ENCODE measurements at places on chromosomes 2 and 18.

DNA sequence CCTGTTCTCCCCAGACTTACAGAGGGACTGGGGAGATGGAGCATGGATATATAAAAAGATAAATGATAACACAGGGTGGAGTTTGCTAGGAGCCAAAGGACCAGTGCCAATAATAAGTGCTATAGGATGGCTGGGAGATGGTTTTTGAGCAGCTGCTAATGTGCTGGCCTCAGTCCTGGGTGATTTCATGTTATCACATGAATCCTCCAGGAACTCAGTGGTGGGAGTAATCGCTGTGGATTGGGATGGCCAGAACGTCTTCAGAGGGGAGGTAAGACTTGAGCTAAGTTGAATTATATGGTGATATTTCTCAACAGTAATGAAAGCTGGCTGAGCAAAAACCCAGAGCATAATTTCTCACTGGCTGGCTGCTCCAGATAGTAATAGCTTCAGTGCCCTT is 441.4 kb downstream of the SLC4A3 start:
- no peak for DNase-seq

DNA sequence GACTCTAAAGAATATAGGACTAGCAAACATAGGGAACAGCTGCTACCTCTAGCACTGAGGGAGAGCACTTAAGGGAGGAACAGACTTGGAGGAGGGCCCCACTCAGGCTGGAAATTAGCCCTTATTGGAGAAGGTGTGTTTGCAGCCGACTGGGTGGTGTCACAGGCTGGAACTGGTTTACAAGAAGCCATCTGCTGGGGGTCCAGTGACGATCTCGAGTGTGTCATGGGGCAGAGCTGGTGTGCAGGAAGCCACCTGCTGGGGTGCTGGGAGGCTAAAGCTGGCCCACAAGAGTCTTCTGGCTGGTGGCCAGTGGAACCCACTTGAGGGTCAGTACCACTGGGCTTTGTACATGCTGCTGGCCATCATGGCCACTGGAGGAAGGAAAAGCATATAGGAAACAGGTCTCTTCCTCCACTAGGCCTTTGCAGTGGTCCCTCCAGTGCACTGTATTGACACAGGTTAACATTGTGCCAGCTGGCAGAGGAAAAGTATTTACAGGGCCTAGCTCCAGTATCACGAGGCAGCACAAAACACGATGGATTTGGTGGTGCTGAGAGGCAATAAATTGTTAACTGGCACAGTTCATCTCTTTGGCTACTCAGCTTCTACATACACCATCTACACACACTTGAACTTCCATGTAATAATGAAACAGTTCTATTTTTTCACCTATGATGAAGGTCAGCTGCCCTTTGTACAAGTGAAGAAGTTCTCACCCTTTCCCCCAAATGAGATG is 43.6 kb downstream of the MAP3K20 start:
- DNase-seq: no peak

DNA sequence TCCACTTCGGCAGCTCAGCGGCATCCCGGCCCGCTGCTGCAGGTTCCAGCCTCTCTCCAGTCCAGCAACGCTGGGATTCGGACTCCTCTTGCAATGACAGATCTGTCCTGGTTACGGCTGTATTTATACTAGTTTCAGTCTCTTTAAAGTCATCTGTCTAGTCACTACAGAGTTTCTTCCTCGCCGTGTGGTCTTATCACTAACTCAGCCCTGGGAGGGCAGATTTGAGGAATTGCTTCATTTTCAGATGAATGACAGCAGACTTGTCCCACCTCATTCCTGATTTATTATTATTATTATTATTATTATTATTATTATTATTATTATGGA is 2.2 kb downstream of the KLHL29 start:
- DNase-seq: no peak

DNA sequence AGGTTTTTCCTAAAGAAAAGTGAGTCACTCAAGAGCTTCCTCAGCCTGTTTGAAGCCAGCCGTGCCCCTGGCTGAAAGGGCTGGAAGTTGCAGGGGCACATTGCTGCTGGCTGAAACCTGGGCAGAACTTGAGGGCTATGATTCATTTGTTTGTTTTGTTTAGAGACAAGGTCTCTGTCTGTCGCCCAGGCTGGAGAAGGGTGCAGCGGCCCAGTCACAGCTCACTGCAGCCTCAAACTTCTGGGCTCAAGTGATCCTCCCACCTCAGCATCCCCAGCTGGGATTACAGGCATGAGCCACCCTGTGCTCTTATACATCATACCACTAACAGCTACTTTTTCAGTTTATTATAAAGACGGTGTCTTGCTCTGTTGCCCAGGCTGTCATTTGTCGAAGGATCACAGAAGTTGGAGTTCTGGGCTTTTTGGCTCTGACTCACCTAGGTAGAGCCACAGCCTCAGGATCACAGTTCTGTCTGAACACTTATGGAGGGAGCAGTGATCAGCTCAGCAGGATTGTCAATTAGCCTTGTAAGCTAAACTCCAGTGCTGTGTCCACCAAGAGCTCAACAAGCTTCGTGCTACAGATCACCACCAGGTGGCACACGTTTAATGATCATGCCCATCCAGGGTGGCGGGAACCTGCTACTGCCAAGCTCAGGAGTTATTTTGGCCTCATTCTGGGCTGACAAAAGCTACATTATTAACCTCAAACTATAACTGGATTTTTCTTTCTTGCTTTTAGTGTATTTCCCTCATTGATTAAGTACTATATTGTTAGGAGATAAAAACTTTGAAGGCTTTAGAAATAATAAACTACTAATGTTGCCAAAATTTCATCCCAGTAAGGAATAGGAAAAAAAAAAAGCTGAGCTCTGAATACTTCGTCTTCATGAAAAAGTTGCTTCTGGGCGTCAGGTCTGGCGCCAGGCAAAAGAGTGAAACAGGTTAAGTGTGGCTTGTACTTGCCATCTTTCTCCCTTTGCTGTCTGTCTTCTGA is 57.9 kb downstream of the ARHGEF33 start:
- peak; percentile 85 for DNase-seq

DNA sequence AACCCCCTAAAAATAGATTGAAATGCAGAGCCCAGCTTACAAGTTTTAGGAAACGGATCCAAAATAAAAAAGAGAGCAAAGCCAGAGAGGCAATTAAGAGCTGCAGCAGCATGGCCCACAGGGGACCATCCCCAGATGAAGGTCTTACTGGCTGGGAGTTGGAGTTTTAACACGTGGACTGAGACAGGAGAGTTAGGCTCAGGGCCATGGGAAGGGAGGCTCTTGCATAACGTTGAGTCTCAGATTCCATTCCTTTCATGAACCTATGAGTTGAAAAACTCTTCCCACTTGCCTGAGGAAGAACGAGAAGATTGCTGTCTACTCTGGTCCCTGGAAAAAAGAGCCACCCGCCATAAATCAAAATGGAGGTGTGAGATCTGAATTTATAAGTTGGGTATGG is 101.8 kb upstream of the NDUFV2 start:
- no peak for DNase-seq

DNA sequence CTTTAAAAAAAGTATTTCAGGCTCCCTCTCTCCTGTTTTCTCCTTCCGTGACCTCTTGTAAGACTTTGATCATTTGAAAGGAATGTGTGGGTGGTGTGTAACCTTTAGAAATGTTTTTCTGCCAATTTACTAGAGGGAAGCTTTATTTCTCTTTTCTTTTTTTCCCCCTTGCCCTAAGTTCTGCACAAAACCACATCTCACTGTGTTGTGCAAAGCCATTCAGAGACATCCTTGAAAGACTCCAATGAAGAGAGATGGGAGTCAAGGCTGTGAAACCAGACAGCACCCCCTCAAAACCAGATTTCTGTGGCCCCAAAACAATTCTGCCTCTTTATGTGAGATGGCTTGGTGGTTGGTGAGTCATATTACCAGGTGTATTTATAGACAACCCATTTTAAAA is 184.6 kb upstream of the ERBB4 start:
- DNase-seq: no peak

GRCh38 chr2:205586626-205587025 is 95.7 kb upstream of the NRP2 start:
- DNase-seq: no peak

DNA sequence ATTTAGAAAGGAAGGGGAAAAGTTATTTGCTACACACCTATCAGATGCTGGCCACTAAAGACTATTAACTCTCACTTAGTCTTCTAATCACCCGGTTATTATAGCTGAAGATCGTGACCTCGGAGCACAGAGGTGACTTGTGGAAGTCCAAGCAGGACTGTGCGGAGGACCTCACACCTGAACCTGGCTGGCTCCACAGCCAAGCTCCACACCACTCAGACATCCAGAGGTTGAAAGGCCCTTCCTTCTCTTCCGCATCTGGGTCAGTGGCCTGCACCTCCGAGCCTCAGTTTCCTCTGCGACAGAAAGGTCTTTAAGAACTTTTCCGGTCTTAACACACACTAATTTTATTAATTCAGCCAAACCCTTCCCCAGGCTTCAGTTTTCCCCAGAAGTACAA is 57.9 kb downstream of the TNS1 start:
- DNase-seq: no peak

GRCh38 chr2:43460611-43461365 is 135.1 kb downstream of the THADA start:
- no peak for DNase-seq

DNA sequence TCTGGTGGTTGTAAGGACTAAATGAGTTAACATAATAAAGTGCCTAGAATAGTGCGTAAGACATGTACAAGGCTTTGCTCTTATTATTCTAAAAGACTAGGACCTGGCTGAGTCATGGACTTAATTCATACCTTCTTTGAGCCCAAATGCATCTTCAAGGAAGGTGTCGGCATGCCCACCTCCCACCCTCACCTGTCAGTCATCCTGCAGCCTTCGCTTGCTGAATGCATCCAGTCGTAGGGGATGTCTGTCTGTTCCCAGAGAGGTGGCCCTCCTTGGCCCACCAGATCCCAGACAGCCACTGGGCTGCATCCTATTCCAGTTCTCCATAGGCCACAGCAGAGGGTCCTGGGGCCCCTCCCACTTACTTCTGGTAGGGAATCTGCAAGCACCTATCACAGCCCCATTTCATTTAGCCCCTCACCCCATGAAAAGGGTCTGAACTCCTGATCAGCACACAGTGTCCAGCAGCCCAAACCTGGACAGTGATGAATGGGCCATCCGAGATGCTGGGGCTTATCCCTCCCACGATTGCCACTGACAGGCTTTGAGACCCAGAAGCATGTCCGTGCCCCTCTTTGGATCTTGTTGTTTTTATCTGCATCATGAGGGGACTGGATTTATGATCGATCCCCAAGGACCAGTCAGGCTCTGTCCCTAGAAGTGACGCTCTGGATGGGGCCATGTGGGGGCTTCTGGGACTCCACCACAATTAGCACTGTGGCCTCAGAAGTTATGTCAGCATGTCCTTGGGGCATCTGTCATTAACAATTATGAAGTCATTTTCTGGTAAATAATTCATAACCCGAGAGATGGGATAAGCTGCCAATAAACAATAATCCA is 101.1 kb downstream of the KLHL29 start:
- no peak for DNase-seq

DNA sequence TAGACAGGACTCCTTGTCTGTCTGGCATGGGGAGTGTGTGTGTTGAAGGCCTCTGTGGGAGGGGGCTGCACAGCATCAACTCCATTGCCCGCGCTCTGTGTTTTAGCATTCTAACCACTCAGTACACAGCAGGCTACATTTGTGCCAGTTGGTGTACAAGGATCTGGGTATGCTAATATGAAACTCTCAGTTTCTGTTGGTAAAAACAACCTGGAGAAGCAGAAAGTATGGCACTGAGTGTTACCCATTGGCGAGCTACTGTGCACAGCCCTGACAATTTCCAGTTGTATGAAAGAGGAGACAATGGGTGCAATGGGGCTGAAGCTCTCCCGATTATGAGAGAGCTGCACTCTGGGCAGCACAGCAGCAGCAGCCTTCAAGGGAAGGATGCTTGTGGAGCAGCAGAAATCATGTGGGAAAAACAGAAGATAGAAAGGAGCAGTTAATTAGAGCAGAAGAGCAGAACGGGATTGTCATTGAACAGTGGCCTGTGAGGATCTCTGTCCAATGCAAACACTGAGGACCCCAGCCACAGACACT is 443.6 kb downstream of the CBLN2 start:
- DNase-seq: no peak

- no peak for DNase-seq
These were observed 61.3 kb upstream of the SLC8A1 start for GRCh38 chr2:40513201-40513600.

DNA sequence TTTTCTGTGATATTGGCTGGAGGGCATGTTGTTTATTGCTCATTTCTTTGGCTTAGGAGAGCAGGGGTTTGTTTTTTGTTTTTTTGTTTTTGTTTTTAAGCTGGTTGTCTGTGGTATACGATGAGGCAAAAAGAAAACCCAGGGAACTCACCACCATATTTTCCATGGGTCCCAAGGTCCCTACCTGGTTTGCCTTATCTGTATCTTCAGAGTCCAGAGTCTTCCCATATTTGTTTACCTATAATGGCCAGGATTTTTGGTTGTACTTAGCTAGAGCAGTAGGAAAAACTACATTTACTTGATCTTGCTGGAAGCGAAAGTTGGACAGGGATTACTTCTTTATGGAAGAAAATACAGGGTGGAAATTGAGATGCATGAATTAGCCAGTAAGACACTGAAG is 9.5 kb downstream of the LCLAT1 start:
- no peak for DNase-seq

DNA sequence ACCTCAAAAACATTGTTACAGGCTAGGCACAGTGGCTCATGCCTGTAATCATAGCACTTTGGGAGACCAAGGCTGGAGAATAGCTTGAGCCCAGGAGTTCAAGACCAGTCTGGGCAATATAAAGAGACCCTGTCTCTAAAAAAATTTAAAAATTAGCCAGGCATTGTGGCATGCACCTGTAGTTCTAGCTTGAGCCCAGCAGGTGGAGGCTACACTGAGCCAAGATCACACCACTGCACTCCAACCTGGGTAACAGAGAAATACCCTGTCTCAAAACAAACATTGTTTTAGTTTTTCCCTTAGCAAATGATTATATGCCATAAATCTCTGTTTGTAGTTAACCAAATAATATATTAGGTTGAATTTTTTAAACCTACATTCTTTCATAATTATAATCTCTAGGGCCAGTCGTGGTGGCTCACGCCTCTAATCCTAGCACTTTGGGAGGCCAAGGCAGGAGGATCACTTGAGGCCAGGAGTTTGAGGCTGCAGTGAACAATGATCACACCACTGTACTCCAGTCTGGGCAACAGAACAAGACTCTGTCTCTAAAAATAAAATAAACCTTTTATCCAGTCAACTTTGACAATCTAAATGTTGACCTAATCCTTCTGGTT is 13.3 kb upstream of the CYP20A1 start:
- DNase-seq: no peak

GRCh38 chr2:6103949-6104348 is 411.8 kb downstream of the SOX11 start:
- DNase-seq: no peak

GRCh38 chr18:12882453-12883371 is 1.3 kb downstream of the PTPN2 start:
- no peak for DNase-seq

DNA sequence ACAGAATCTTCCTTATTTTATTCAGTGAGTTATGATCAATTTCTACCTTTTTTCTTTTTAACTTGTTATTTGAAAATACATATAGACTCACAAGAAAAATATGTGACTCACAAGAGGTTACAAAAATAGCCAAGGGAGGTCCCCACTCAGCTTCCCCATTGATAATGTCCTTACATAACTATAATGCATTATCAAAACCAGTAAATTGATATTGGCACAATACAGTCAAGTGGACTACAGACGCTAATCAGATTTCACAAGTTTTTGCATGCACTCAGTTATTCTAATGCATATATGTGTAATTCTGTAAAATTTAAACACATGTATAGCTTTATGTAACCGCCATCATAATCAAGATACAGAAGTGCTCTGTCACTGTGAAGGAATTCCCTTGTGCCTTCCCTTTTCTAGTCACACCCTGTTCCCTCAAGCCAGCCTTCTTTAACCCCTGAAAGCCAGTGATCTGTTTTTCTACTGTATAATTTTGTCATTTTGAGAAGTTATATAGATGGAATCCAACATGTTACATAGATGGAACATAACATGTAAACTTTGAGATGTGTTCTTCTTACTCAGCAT is 118.4 kb downstream of the ALMS1 start:
- DNase-seq: no peak

Data from dorsolateral prefrontal cortex (tissue), 122 donors.